ENCODE measurements at places on chromosomes 5 and 9.

DNA sequence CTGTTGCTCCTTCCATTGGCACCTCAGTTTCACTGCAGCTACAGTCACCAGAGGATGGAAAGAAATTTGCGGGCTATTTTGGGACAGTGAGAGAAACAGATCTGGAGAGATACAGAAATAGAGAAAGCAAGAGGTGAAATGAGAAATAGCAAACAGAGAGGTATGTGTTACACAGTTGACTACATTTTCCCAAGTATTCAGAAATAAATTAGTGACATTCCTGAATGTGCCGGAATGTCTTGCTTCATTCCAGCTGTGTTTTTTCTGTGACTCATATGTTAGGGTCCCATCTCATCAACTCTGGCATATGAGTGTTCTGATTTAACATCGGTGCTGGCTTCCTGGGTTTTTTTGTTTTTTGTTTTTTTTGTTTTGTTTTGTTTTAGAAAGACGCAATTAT lies 63.8 kb upstream of the ZNF462 start:
- H3K36me3 ChIP-seq = no peaks in the 10 kb centered on the region
- H3K4me3 ChIP-seq = no peak overlapping the region
- peaks cover 13% of the 10 kb centered on the region for H3K4me1 ChIP-seq
- peak; percentile 71 for DNase-seq
- H3K27ac ChIP-seq = no peak overlapping the region

GRCh38 chr9:136789523-136789937 lies 1.6 kb upstream of the TMEM141 start:
- H3K27ac ChIP-seq = no peak overlapping the region
- H3K4me3 ChIP-seq = no peak overlapping the region
- no peak for DNase-seq
- peaks cover 22% of the 10 kb centered on the region for H3K4me1 ChIP-seq
- peaks cover 2% of the 10 kb centered on the region for H3K36me3 ChIP-seq

- no peaks in the 10 kb centered on the region for H3K36me3 ChIP-seq
- H3K4me3 ChIP-seq = peak overlapping the region; percentile 32
- DNase-seq = peak; percentile 72
- H3K27me3 ChIP-seq = no peaks in the 10 kb centered on the region
- H3K27ac ChIP-seq = peak overlapping the region; percentile 36
These were observed 9.0 kb downstream of the PRRC2B start for GRCh38 chr9:131402738-131403492.

- H3K27ac ChIP-seq = peak overlapping the region; percentile 84
- H3K27me3 ChIP-seq = no peaks in the 10 kb centered on the region
- H3K36me3 ChIP-seq = peaks cover 31% of the 10 kb centered on the region
- peak overlapping the region; percentile 99 for H3K4me3 ChIP-seq
These were observed 923 bp upstream of the PLK2 start for GRCh38 chr5:58460732-58461286.
